ENCODE measurements at places on chromosomes 4 and X.

- DNase-seq = no peak
These were observed 1852.2 kb upstream of the IGFBP7 start for GRCh38 chr4:58962424-58962823.

DNA sequence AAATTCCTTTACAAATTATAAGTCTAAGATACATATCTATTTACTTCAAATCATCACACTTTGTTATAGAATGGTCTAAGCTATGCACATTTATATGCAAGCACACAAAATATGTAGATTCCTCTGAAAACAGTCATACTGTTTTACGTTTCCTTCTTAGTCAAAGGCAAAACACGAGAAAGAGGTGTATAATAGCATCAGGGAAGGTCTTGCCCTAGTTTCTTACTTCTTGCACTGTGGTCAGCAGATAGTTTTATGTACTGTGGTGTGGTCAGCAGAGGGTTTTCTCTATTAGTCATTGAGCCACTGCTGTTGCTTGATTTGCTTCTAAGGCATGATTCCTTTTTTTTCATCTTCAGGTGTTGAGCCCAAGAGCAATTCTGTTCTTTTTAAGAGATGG lies 117.7 kb downstream of the ADAM29 start:
- no peak for DNase-seq

DNA sequence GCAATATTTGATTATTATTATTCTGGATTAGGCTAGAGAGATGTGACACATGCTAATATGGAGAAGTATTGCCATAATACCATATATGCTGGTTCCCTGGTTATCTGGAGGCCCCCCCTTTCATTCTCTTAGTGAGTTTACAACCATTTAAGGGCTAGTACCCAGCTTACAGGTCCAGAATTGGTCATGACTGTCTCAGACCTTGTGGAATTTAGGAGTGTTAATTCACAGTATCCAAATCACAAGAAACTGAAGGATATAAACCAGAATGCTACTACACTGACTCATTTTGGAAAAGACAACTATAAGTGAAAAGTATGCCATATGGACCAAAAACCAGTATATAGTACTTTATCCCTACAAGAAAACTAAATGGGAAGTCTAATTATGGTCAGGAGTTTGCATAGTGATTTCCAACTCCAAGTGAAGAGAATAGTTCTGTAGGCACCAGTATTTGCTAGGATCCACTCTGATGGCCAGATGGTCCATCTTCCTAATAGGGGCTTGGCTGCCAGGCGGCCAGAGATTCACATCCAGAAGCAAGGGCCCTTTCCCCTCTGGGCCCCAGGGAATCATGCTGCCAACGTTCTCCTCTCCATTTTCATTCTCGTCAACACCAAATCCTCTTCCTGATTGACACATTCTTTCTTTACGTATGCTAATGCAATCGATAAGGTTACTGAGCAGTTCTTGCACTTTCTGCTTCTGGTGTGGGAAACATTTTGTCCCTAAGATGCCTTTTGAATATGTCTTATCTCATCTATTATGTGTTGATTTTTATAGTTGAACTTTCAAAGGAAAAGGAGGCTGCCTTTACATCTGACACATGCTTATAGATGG lies 123.6 kb downstream of the SHROOM3 start:
- no peak for DNase-seq

DNA sequence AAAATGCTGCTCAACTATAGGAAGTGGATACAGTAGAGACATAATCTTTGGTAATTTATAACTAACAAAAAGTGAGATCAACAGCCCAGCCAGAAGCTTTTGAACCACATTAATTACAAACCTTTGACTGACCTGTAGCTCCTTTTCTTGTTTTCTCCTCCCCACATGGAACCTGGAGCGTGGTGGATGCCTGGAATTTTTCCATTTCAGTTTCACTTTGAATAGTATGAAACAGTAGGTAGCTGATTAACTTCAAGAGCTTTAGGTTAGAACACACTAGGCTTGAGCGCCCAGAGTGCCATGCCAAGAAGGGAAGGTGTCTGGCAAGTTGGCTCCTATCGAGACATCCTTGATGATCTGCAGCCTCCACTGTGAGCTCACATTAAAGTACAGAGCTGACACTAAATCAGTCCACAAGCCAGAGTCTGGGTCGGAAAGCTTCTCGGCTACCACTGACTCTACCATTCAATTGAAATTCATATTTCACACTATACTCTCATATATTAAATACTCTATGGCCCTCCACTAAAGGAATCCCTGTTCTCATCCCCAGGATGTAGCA lies 143.4 kb downstream of the GLRA2 start:
- DNase-seq = no peak

DNA sequence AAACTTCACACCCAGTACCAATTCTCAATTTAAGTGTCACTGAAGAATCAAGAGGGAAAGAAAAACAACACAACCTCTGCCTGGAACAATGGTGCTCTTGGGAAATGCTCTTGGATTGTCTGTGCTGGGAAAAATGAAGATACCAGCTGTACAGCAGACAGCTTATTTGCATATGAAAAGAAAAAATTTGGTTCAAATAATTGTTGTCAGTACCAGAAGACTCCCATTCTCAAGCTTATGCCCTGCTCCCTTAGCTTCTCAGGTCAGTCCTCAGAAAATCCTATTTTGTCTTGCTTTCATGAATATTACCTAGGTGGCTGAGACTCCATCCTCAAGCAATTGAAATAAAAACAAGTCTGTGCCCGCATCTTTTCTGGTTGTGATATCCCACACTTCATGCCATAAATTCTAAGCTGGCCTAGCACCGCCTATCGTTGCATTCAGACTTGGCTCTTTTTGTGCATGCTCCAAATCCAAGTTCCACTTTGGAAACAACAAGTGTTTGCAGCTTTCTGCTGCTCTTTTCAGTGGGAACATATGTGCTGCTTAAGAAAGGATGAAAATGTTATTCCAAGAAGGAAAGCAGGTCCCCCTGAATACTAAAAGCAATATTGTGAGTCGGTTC lies 431.6 kb downstream of the INPP4B start:
- DNase-seq = no peak

- DNase-seq = no peak
These were observed 145.4 kb downstream of the REELD1 start for GRCh38 chr4:146359771-146360170.

- DNase-seq = no peak
These were observed 23.3 kb upstream of the TMEM255A start for GRCh38 chrX:120334603-120335002.

DNA sequence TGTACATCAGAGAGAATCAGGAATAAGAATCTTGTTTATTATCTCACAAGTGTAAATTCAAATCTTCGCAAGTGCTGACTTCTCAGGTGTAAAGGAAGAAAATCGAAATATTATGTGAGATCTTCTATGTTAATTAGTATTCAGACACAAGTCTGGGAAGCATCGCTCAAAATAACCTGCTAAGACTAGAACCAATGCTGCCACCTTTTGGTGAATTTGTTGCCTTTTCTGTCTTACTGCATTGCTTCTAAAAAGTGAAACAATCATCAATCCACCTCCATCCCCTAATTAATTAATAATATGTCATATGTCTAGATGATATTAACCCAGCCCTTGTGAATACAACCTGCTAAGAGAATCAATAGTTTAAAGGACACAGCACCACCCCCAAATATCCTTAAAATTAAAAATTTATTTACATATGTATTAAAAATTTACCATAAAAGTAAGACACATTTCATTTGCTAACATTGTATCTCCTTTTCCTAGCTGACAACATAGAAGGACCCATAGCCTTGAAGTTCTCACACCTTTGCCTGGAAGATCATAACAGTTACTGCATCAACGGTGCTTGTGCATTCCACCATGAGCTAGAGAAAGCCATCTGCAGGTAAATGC lies 3.5 kb downstream of the EPGN start:
- DNase-seq = no peak

DNA sequence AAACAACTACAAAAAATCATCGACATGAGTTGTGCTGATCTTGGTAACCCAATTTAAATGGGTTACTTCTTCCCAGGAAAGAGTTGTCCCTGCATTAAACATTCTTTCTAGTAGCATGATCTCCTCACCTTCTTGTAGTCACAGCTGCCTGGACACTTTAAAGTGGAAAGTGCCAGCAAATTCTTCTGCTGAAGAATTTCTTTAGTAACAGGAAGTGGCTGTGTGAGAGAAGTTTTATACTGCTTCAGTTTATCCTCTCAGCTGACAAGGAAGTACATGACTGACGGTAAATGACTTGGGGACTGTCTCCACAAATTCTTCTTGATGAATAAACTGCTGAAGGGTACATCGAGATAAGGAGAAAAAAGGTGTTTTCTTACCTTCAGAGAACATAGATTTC lies 18.2 kb upstream of the TNIP3 start:
- DNase-seq = no peak

GRCh38 chr4:3784454-3785291 lies 18.5 kb downstream of the ADRA2C start:
- no peak for DNase-seq

- no peak for DNase-seq
These were observed 16.3 kb downstream of the SLC6A8 start for GRCh38 chrX:153704021-153704526.

GRCh38 chr4:154082760-154083535 lies 294.1 kb upstream of the SFRP2 start:
- no peak for DNase-seq

GRCh38 chr4:153731239-153731638 lies 28.6 kb downstream of the RNF175 start:
- no peak for DNase-seq

GRCh38 chrX:8832582-8833378 lies 31.6 kb upstream of the FAM9A start:
- DNase-seq = no peak

DNA sequence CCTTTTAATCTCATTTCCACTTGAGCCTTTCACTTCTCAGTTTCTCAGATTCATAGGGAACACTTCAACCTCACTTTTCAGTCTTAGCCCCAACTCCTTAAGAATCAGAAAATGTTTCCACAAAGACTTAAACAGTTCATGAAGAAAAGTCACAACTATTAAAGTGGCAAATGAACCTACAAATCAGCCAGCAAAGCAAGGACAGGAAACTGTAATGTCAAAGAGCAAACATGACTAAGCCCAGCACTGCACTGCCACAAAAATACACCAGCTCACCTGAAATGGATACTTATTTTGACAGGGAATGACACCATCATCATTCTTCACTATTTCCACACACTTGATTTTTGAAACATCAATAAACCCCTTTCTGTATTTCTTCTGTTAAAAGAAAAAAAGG lies 41.8 kb upstream of the TXK start:
- no peak for DNase-seq

DNA sequence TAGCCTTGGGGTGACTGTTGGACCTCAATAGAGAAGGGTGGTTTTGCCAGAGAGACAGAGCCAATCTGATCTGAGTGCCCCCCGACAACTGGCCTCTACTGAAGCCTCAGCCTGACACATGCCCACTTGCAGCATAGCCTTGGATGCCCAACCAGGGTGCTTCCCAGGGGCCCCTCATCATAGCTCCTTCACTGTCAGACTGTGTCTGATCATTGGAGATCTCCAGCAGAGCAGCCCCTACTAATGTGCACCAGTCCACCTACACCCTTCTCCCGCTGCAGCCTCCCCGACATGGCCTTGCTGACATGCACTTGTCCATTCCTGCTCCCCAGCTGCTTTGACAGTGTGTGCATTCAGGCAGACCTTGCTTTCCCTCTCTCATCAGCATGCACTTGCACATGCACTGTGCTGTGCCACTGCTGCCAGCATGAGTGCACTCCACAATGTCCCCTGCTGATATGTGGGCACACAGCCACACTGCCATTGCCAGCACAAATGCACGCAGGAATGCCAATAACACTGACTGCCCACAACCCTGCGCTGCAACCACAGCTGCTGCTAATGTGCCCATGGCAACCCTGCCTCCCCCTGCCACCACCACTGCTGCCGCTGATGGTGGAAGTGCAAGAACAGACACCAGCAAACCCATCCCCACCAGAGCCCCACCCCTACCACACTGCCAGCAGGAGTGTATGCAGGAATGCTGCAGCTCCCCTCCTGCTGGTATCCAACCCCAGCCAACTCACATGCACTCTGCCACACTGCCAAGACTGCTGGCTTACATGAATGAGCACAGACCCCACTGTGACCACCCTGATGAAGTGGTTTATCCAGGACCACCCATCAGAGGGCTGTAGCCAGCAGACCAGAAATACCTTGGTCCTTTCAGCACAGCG lies 68.1 kb upstream of the ZMAT1 start:
- no peak for DNase-seq

GRCh38 chrX:10529344-10529743 lies 91.0 kb downstream of the MID1 start:
- no peak for DNase-seq

DNA sequence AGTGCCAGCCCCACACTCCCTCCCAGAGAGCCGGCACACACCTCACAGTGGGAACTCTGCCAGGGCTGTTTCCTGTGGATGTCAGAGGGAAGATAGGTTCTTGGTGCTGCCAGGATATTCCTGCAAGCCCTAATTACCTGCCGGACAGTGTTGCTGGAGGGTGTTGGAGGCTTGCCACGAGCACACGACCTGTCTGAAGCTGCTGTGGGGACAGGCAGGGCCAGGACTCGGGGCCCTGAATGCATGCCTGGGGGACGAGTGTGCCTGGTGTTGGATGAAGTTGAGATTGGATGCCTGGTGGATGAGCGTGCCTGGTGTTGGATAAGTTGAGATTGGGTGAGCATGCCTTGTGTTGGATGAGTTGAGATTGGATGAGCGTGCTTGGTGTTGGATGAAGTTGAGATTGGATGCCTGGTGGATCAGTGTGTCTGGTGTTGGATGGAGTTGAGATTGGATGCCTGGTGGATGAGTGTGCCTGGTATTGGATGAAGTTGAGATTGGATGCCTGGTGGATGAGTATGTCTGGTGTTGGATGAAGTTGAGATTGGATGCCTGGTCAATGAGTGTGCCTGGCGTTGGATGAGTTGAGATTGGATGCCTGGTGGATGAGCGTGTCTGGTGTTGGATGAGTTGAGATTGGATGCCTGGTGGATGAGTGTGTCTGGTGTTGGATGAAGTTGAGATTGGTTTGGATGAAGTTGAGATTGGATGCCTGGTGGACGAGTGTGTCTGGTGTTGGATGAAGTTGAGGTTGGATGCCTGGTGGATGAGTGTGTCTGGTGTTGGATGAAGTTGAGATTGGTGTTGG lies 23.2 kb upstream of the UVSSA start:
- DNase-seq = peak; percentile 63

DNA sequence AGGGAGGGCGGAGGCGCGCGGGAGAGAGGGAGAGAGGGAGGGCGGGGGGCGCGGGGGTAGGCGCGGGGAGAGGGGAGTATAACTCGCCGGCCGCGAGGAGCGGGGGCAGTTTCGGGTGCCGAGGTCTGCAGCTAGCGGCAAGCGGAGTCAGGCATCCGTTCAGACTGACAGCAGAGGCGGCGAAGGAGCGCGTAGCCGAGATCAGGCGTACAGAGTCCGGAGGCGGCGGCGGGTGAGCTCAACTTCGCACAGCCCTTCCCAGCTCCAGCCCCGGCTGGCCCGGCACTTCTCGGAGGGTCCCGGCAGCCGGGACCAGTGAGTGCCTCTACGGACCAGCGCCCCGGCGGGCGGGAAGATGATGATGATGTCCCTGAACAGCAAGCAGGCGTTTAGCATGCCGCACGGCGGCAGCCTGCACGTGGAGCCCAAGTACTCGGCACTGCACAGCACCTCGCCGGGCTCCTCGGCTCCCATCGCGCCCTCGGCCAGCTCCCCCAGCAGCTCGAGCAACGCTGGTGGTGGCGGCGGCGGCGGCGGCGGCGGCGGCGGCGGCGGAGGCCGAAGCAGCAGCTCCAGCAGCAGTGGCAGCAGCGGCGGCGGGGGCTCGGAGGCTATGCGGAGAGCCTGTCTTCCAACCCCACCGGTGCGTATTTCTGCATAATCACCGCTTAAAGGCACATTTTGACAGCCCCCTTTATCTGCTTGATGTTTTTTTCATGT lies at the start of gene POU4F2:
Gene POU4F2, plus strand, starts transcription at position 108 of the 720 bp plus-strand sequence. Its CDS starts 248 bp downstream, at position 356.
- no peak for DNase-seq
